ENCODE measurements at places on chromosomes 12 and 14.

GRCh38 chr14:30708157-30708556 lies 86.0 kb downstream of the SCFD1 start:
- no peak for DNase-seq

DNA sequence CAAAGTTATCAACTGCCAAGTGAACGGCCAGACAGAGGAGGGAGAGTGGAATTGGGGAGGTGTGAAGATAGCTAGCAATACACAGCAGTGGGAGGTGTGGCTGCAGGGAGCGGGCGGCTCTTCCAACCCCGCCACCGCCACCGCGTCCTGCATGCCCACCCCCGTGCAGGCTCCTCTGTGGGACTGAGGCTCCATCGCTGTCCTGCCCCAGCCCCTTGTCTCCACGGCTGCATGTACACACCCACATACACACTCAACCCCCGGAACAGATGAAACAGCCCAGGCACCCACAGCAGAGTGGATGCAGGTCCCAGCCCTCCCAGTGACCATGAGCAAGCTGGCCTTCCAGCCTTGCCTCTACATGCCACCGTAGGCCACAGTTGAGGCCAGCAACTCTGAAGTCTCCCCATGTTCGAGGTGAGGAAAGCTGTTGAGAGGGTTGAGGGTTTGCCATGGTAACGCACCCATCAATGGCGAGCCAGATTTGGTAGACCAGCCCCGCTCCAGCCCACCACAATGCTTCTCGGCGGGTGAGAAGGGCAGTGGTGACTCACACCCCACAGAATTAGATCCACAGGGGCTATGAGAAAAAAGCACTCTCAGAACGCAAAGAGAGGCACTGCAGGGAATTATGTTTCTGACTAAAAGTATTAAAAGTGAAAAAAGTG lies 39.3 kb downstream of the PITPNM2 start:
- peak; percentile 47 for DNase-seq

GRCh38 chr12:106480251-106480650 lies 102.6 kb upstream of the RFX4 start:
- no peak for DNase-seq

- DNase-seq = no peak
Measured at GRCh38 chr14:92693998-92694795, 54.2 kb downstream of the LGMN start.
